ENCODE measurements at places on chromosomes 4 and X.

DNA sequence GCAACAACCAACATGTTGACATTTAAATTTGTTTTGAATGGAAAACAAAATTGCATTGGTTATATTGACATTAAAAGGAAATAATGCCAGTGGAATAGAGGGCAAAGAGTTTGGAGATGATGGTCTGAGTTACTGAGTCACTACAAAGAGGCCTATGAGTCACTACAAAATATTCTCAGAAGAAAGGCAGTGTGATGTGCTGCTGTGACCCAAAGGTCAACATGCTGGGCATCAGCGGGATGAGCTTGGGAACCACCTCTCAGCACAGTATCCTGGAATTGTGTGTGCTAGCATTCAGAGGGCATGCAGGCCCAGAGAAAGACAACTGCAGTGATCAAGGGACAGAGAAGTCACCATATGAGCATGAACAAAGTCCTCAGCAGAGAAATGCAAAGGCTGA, 2.8 kb downstream of the CMC4 start:
- DNase-seq = peak; percentile 42

- no peak for DNase-seq
These were observed 15.6 kb downstream of the MED14 start for GRCh38 chrX:40719731-40720130.

DNA sequence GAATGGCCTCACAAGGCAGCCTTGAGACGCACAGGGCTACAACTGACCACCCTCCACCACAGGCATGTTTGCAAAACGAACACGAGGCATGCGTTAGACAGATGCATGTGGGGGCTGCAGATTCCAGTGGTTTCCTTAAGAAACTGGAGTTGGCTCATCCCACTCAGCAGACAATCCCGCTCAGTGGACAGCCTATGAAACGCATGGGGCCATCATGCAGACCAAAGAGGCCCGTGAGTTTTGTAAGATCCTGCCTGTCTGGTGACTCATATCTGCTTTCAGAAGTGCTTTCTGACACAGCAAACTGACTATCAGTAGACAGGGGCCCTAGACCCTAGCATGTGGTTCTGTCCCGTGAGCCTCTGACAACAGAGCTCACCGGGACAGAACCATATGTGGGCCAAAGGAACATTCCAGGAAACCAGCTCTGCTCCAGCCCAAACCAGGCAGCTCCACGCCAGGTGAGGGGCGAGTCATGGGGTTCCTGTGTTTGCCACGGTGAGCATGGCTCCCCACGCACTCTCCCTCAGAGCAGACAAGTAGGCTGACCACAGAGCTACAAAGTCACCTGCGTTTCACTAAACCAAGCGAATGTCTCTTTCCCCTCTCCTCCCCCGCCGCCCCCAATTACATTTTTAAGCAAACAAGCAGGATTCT, 74.4 kb downstream of the MTMR1 start:
- DNase-seq = peak; percentile 86

DNA sequence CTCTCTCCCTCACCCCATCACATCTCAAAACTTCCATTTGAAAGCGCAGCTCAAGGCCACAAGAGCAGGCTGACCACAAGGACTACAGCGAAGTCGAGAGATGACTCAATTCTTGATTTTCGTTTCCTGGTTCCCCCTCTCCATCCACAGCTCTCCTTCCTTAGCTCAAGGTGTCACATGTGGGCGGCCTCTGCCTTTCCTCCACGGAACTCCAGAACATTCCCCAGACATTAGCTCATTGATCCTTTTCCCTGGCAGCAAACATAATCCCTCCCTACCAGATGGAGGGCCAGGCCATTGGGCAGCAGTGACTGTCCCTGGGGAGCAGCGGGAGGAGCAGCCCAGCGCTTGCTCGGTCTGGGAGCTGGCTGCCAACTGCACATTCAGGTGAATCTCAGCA, 56.3 kb downstream of the CCDC149 start:
- peak; percentile 73 for DNase-seq

- DNase-seq = no peak
These were observed 3.8 kb upstream of the TXK start for GRCh38 chr4:48137846-48138245.

- DNase-seq = no peak
These were observed 9.9 kb downstream of the MED12 start for GRCh38 chrX:71128166-71128833.

- DNase-seq = peak; percentile 20
These were observed 245.2 kb upstream of the CENPE start for GRCh38 chr4:103443324-103443723.

DNA sequence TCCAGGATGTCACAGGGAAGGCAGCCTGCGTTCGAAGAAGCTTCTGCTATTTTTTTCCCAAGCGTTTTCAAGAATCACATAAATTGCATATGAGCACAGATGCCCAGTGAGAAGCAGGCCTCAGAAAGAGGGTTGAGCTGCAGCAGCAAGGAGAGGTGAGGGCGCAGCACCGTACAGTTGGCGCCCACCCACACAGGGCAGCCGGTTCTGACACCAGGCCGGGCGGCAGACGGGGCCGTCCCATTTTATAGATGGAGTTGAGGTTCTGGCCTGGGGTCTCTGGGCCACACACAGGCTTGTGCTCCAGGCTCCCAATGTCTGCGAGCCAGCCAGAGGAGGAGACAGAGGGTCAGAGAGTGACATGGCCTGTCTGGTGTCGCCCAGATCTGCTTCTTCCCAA, 22.8 kb downstream of the CPZ start:
- no peak for DNase-seq

DNA sequence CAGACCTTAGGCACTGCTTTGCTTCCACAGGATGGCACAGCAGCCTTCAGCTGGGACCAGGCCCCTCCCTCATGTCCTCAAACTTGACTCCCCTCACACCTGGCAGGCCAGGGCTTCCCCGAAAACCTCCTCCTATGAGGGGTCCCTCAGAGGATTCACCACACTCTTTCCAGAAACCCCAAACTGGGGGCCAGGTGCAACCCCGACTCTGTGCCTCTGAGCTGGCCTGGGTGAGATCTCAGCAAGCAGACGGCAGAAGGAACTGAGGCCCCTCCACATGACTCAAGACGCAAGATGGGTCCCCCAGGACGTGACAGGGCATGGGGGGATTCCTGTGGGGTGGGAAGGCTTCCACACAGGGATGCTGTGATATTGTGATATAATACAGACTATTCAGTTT, 6.2 kb downstream of the HCFC1 start:
- DNase-seq = no peak

GRCh38 chr4:132101526-132101925, 1047.6 kb upstream of the PCDH10 start:
- DNase-seq = peak; percentile 3

DNA sequence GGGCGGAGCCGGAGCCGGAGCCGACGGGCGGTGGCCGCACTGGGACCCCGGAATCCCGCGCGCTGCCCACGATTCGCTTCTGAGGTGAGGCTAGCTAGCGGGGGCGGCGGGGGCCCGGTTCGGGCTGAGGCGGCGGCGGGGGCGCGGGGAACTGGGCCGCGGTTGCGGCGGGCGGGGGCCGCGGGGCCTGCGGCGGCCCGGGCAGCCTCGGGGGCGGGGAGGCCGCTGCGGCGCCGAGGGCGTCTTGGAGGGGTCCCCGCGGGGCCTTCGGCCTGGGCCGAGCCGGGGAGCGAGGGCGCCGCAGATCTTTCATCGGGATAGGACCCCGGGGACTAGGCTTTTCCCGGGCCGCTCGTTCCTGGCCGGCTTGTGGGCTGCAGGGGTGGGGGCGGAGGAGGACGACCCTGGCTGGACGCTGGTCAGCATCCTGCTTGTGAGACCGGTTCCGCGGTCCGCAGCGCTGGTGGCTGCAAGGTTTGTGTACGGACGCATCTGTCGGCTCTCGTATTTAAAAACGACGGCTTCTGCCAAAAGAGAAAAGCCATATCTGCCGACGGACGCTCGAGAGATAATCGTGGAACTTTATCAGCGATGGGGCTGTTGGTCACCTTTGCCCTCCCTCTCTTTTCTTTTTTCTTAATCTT, 419 bp downstream of the ADD1 start:
- DNase-seq = peak; percentile 14

DNA sequence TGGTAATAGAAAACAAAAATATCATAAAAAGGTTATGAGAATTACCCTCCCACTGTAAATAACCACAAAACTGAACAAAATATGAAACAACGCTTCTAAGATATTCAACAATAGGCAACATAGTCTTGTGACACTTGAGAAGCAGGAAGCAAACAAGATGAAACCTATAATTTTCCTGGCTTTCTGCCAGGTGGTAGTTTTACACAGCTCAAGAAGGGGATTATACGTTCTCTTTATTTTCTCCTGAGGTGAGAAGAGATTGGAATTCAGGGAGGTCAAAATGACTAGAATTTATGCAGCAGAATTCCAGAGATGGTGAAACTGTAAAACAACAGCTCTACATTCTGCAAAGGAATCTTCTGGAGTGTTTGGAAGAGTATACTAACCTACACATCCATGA, 186.0 kb downstream of the HHIP start:
- DNase-seq = no peak

DNA sequence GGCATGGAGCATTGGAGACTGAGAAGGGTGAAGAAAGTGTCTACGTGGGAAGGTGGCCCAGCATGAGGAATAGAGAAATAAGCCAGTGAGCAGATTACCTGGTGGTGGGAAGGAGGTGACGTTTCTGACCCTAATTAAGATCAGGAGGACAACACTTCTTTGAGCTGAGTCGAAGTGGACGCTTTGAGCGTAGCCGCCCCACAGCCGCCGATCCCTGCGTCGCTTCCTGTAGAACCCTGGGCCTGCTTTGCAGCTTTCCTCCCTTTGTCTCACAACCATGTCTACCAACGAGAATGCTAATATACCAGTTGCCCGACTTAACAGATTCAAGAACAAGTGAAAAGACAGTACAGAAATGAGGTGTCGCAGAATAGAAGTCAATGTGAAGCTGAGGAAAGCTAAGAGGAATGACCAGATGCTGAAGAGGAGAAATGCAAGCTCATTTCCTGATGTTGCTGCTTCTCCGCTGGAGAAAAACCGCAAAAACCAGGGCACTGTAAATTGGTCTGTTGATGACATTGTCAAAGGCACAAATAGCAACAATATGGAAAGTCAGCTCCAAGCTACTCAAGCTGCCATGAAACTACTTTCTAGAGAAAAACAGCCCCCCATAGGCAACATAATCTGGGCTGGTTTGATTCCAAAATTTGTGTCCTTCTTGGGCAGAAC, 6.4 kb upstream of the ANTXR2 start:
- DNase-seq = no peak

DNA sequence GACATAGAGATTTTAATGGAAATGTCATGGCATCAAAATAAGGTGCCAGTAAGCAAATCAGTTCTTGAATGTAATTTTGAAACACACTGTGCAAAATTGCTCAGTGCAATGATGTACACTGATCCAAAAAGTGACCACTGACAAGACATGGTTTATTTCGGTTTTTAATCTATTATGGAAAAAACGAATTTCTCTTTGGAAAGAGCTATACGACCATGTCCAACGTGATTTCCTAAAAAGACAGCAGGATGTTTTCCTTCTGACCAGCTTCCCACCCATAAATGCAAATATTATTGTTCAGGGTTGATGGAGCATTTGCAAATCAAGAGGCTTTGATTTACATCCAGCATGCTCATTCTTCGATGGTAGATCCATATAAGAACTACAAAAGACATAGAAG, 17.1 kb upstream of the MAGEA1 start:
- DNase-seq = no peak

GRCh38 chr4:118114720-118115119, 80.4 kb downstream of the NDST3 start:
- no peak for DNase-seq

DNA sequence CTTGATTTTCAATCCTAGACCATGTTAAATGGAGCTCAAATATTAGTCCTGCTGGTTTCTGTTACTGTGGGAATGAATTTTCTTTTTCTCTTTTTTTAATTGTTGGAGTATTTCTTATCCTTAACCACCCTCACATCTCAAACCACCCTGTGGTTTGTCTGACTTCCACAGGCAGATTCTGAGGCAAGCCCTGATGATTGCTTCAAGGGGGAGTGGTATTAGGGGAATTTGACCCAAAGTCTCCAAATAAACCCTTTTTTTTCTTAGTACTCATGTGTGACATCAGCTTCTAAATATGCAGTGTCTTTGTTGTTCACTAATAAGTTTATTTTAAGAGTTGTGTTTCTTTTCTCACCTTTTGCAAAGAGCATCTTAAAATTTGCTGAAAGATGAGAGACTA, 810.3 kb downstream of the IL1RAPL1 start:
- DNase-seq = peak; percentile 41

DNA sequence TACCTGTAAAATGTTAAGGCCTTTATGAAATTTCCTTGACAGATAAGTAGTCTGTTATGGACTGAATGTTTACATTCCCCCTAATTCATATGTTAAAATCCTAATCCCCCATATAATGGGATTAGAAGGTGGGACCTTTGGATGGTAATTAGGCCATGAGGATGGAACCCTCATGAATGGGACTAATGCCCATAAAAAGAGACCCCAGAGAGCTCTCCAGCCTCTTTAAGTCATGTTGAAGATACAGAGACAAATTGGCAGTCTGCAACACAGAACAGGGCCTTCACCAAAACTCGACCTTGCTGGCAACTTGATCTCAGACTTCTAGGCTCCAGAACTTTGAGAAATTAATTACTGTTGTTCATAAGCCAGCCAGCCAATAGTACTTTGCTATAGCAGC, 1344.5 kb upstream of the PCDH7 start:
- DNase-seq = no peak

DNA sequence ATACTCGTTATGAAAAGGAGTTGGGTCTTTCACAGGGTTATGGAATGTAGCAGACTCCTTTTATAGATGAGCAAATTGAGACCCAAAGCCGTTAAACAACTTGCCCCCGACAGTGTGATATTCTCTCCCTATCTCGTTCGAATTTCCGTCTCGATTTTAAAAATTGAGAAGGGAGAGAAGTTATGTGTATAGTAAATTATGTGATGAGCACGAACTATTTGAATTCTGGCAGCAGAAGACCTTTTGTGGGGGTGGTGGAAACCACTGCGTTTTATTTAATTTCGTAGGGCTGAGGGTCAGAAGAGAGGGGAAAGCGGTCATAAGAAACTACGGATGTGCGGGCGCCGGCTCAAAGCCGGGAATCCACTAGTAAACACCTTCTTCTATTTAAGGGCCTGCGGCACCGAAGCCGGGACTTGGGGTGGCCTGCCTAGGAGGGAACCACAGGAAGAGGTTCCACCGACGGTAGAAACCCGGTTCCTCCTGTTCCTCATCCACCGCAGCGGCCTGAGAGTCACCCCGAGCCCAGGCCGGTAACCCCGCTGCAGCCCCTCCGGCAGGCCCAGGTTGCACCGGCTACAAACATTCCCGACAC, 1.5 kb upstream of the DDX3X start:
- peak; percentile 12 for DNase-seq

- no peak for DNase-seq
These were observed at the start of gene DOK7 for GRCh38 chr4:3462790-3463415. Gene DOK7 (plus strand): TSS chr4:3463306. CDS start chr4:3463376, 70 bp downstream.

DNA sequence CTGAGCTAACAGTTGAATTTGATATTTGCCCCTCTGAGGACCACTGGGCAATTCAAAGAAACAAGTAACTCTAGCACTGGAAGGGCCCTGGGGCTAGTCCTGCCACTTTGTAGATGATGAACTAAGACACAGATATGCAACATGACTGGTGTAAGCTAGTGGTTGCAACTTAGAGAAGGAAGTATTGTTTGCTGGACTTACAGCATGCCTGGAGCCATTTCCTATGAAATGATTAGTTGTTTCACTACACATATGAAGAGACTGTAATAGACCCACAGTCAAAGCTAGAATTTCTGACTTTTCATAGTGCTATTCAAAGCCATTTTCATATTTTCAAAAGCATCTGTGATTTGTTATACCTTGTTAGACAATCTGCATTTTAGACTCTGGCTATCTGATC, 96.2 kb downstream of the TSPAN7 start:
- no peak for DNase-seq

- DNase-seq = peak; percentile 70
These were observed 1467.4 kb downstream of the C4orf33 start for GRCh38 chr4:130563185-130563888.

- DNase-seq = peak; percentile 29
These were observed 66.1 kb downstream of the TNIP2 start for GRCh38 chr4:2689825-2690700.
